NCI-H2081 treated with DMSO at 0.1 percent for 48 hours (cell line): ENCODE measurements at places on chromosomes 1 and 21.

GRCh38 chr1:84410328-84411095, 12.2 kb downstream of the DNASE2B start:
- DNase-seq, result no peak

DNA sequence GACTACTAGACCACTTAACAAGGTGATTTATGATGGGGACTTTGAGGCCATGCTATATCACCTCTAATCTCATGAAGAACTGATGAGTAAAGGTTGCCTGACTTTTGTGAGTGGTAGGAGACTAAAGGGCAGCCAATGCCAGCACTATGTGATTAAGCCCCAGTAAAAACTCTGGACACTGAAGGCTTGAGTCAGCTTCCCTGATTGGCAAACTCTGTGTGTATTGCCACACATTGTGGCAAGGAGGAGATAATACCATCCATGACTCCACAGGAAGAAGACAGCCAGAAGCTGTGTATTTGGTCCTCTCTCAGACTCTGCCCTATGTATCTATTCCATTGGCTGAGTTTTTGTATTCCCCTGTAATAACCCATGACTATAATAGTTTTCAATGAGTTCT, 413.3 kb upstream of the ZRANB2 start:
- DNase-seq, result no peak

- no peak for DNase-seq
Observed at GRCh38 chr1:217274927-217275654, 355.8 kb downstream of the GPATCH2 start.

DNA sequence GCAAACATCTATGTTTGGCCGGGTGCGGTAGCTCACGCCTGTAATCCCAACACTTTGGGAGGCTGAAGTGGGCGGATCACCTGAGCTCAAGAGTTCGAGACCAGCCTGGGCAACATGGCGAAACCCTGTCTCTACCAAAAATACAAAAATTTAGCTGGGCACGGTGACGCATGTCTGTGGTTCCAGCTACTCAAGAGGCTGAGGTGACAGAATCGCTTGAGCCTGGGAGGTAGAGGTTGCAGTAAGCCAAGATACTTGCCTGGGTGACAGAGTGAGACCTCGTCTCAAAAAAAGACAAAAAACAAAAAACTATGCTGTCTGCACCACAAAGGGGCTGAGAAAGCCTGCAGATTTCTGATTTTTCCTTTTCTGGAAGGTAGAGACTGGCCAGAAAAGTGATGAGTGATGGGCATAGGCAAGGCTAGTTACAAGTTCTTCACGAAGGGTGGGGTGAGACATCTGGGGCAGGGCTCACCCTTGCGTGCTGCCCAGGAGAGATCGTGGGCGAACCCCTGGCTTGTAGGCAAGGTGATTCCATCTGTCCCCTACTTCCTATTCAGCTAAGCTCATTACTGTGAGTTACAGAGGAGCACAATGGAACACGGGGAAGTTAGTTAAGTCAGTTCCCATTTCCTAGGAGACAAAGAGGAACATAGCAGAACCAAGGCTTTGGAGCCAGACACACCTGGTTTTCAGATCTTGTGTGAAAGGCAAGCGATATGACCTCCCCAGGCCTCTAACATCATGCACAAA, 3.2 kb downstream of the SLC2A1 start:
- DNase-seq, result no peak

GRCh38 chr1:63269571-63269970, 52.8 kb upstream of the FOXD3 start:
- DNase-seq, result no peak

- no peak for DNase-seq
Observed at GRCh38 chr1:199396456-199396855, 631.1 kb upstream of the NR5A2 start.

GRCh38 chr1:33692206-33693188, 171.4 kb upstream of the HMGB4 start:
- DNase-seq, result no peak

GRCh38 chr1:214581785-214582184, 21.2 kb upstream of the CENPF start:
- DNase-seq, result no peak

DNA sequence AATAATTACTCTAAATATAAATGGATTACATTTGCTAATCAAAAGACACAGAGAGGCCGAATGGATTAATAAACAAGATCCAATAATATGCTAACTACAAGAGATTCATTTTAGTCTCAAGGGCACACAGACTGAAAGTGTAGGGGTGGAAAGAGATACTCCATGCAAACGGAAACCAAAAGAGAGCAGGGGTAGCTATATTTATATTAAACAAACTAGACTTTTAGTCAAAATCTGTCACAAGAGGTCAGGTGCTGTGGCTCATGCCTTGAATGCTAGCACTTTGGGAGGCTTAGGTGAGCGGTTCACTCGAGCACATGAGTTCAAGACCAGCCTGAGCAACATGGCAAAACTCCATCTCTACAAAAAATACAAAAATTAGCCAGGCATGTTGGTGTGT, 33.6 kb upstream of the DISP1 start:
- DNase-seq, result no peak

DNA sequence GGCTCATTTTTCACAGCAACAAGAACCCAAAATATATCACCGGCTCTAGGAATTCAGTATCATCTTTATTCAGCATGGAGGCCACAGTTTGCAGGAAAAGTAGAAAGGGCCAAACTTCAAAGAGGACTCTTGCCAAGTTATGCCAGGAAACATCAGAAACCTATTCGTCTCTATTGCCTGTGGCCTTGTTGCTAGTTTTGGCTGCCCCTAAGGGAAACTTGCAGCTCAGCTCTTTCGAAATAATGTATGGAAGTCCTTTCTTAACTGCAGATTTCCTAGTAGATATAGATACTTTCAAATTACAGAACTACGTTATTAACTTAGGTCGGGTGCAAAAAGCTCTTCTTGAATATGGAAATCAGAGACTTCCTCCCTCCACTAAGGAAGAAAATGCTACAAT, 4.2 kb upstream of the NENF start:
- no peak for DNase-seq

GRCh38 chr1:179283992-179284391, 9.6 kb upstream of the SOAT1 start:
- no peak for DNase-seq

DNA sequence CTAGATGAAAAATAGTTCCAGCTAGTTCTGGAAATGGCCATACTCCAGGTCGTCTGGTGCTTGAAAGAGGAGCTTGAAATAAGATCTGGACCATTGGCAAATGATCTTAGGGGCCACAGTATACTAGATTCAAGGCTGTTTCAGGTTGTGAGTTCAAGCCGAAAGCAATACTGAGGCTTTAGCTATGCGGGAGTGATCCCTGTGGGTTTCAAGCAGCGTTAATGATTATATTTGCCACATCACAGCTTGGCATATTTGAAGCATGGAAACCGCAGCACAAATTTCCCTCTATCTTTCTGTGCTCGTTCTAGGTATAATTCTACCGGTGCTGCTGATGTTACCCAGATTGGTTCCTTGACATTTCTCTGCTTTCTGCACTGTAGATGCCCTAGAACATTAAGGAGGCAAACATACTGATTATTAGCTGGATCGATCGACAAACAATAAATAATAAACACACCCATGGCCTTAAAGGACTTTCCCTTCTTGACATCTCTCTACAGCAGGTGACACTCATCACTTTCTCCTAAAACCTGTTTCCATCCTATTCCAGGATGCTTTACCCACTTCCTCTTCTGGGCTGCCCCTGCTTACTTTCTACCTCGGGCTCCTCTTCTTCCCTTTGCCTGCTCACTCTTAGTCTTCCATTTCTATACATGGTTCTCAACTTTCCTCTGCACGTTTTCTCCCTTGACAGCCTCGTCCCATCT, 40.6 kb upstream of the LYST start:
- DNase-seq, result no peak
